ENCODE measurements at places on chromosomes 13 and 19.

DNA sequence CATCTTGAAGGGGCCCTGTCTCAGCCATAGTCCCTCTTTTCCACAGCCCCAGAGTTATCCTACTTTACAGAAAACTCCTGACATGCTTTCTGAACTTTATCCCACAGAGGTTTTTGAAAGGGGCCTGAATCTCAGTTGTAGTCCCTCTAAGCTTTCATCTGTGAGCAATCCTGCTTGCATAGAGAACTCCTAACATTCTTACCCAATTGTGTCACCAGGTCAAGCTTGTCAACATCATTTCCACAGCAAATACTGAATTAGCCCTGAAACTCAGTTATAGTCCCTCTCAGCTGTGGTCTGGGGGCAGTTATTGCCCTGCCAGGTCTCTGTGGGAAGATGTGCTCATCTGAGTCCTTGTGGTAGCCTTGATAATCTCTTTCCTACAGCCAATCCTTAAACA, 2190.3 kb upstream of the PCDH20 start:
- DNase-seq, result no peak

GRCh38 chr19:9070066-9070465, 16.8 kb upstream of the OR1M1 start:
- DNase-seq, result no peak

DNA sequence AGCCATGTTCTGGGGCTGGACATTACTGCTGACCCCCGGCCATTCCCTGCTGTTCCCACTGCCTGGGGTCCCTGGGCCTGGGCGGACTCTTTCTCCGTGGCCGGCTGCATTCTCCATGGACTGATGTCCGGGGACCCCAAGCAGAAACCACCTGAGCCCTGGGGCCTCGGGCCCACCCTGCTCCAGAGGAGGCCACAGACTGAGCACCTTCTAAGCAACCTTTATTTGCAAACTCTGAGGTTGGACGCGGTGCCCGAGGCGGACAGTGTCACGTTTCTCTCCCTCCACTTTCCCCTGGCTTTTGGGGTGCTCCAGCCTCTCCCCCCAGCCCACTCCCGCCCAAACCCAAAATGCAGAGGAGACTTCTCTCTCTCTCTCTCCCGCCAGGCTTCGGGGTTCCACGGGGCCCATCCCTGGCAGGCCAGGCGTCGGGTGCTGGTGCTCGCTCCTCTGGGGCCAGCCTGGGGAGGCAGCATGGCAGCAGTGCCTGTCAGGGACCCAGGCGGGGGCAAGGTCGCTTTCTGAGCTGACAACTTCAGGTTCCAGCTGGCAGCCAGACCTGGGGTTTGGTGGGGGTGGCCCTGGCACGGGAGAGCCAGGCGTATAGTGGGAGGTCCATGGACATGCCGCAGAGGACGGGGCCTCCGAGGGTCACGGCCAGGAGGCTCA, 2.3 kb upstream of the C19orf25 start:
- DNase-seq, result no peak

GRCh38 chr13:44223770-44224444, 149.7 kb upstream of the SERP2 start:
- DNase-seq, result no peak

DNA sequence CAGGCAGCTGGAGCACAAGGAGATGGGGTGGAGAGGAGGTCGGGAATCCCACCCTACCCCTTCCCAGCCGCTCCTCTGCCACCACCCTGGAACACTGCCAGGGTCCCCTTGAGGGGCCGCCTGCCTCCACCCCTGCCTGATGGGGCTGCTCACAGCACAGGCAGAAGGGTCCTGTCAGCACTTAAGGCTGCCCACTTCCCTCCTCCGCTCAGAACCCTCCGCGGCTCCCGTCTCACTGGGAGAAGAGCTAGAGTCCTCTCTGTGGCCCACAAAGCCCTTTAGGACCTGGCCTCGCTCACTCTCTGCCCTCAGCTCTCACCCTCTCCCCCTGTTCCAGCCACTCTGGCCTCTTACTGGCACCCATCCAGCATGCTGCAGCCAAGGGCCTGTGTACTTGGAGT, 3.4 kb upstream of the POLD1 start:
- DNase-seq, result no peak

- no peak for DNase-seq
These were observed 63.9 kb downstream of the STK24 start for GRCh38 chr13:98512774-98513665.

- no peak for DNase-seq
These were observed 607.6 kb downstream of the SLITRK1 start for GRCh38 chr13:83274679-83275078.

DNA sequence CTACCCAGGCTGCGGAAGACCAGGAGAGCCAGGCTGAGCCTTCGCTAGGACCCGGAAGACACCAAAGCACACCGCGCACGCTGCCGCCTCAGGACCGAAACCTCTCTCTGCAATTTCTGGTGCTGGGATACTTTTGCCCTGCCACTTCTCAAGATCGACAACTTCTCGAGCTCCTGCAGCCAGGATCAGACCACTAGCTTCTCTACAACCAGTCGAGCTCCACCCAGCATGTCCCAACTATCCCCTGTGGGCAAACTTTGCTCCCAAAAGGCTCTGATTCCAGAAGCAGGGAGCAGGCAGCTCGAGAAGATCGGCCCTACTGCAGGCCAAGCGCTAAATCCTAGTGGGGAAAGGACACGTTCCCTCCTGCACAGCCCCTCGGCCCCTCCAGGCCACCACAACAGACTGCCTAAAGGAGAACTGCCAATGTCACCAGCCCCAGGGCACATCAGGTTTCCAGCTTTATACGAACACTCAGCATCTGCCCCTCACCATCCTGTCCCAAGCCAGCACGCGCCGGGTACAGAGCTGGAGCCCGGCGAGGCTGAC, 979 bp downstream of the AKAP8 start:
- peak; percentile 36 for DNase-seq

DNA sequence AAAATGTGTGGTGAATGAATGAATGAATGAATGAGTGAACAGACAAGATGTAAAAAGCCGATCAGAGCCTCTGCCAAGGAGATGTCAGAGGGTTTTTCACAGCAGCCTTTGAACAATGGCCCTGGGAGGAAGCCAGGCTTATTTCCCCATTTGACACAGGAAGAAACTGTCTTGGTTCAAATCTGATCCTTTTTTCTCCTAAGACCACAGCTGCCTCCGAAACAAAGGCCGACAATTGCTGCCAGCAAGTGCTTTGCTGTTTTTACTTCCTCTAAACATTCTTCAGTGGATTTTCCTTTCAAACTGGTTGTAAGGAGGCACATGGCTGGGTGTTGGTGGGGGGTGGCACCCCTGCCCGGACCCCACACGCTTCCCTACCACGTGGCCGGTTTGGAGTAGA, 44.2 kb upstream of the HOMER3 start:
- DNase-seq, result no peak

- DNase-seq, result no peak
These were observed 62.0 kb downstream of the TEX29 start for GRCh38 chr13:111382411-111382810.

- DNase-seq, result no peak
These were observed 7.0 kb upstream of the TSC22D1 start for GRCh38 chr13:44583137-44583536.

DNA sequence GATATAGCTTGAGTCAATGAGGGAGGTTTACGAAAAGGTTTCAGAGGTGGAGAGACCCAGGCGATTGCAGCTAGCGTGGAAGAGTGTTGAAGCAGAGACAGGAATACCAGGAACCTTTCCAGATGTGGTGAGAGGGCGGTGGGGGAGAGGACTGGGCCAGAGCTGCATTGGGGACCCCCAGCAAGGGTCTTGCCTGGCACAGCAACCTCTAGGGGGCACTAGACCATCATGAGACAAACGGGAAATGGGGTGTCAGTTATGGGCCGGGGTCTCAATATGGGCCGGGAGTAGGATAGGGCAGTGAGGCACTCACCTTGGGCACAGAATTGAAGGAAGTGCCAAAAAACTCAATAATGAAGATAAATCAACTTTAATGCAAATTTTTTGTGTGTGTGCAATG, 2.1 kb upstream of the LRP3 start:
- DNase-seq, result no peak

GRCh38 chr19:40078377-40078776, 12.4 kb downstream of the ZNF780A start:
- DNase-seq, result no peak

DNA sequence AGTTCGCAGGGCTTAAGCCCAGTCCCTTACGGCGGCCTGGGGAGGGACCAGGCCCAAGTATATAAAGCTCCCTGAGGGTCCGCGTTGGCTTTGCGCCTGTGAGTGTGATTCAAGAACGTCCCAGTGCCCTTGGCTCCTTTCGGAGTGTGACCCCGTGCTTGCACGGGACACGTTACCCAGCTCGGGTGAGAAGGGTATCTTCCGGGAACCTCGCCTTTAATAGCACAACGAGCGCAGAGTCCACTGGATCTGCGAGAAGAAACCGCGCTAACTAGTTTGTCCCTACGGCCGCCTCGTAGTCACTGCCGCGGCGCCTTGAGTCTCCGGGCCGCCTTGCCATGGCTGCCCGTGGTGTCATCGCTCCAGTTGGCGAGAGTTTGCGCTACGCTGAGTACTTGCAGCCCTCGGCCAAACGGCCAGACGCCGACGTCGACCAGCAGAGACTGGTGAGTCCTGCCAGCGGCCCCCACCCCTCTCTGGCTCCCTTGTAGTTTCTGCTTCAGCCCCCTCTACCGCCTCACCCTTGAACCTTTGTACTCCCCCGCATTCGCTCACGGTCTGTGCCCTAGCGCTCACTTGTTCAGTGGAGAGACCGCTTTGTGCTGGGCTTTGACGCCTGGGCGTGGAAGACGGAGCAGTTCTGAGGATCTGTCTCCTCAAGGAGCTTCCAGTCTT, at the start of gene DNAJC15:
TSS of gene DNAJC15 (plus strand) at position 298 of the 675 bp plus-strand sequence. CDS start at position 339, 41 bp downstream.
- peak; percentile 54 for DNase-seq

GRCh38 chr13:48687249-48687648, 33.5 kb downstream of the CYSLTR2 start:
- no peak for DNase-seq

- DNase-seq, result no peak
These were observed 188.8 kb downstream of the KLF12 start for GRCh38 chr13:73945382-73945781.

DNA sequence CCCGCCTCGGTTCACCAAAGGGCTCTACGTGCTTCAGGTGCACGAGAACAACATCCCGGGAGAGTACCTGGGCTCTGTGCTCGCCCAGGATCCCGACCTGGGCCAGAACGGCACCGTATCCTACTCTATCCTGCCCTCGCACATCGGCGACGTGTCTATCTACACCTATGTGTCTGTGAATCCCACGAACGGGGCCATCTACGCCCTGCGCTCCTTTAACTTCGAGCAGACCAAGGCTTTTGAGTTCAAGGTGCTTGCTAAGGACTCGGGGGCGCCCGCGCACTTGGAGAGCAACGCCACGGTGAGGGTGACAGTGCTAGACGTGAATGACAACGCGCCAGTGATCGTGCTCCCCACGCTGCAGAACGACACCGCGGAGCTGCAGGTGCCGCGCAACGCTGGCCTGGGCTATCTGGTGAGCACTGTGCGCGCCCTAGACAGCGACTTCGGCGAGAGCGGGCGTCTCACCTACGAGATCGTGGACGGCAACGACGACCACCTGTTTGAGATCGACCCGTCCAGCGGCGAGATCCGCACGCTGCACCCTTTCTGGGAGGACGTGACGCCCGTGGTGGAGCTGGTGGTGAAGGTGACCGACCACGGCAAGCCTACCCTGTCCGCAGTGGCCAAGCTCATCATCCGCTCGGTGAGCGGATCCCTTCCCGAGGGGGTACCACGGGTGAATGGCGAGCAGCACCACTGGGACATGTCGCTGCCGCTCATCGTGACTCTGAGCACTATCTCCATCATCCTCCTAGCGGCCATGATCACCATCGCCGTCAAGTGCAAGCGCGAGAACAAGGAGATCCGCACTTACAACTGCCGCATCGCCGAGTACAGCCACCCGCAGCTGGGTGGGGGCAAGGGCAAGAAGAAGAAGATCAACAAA, 2.6 kb downstream of the PCDH17 start:
- no peak for DNase-seq

DNA sequence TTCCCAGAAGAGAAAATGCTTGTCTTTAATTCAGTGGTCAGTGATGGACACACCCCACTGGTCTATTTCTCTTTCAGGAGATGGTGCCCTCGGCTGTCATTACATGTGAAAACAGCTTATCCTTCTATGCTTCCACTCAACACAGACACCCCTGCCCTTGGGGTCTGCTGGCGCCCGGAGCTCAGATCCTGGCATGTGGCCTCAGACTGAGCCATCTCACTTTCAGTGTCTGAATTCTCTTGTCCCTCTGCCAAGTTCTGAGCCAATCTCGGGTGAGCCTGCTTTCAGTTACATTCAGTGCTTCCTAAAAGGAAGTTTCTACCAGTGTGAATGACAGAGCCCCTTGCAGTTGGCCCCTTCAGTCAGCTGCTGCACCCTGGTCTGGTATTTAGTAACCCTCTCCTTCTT, 293.6 kb downstream of the DNAJC15 start:
- DNase-seq, result no peak

- DNase-seq, result no peak
These were observed 412.9 kb downstream of the DIAPH3 start for GRCh38 chr13:59750860-59751259.

GRCh38 chr13:23183292-23183691, 2.5 kb downstream of the SGCG start:
- no peak for DNase-seq

- DNase-seq, result no peak
These were observed 366.9 kb downstream of the KLF12 start for GRCh38 chr13:73767191-73767741.

- DNase-seq, result no peak
These were observed 34.4 kb downstream of the DNAJC15 start for GRCh38 chr13:43057653-43058317.

Data from activated CD4-positive, alpha-beta T cell treated with anti-CD3 and anti-CD28 coated beads for 24 hours (primary cell).